ENCODE measurements at places on chromosomes 6 and 20.

DNA sequence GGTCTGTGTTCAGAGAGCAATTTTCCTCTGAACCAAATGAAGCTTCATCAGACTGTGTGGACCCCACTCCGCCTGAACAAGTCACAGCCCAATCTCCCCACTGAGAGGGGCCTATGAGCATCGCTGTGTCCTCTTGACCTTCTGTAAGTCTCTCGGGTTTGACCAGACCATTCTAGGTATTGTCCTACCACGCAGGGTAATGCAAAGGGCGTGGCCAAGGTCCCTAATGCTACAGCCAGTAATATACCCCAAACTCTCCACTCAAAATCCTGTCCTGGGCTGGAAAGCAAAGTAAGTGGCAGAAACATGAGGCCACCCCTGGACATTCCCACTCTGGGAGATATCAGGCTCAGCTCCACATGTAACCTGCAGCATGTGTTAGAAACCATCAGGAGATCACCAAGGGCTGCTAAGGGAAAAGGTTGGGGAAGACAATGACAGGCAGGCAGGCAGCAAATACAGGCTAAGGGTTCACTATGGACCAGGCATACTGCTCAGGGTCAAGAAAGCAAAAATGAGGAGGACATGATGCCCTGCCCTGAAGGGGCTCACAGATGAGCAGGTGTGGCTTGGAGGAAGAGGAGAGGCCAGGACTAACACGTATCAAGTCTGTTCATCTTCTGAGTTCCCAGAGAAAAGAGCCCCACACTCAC lies 33.4 kb downstream of the MRPL14 start:
- DNase-seq, result no peak

GRCh38 chr6:88302769-88303225 lies 136.7 kb upstream of the CNR1 start:
- DNase-seq, result no peak

GRCh38 chr20:48186447-48186846 lies 401.2 kb upstream of the SULF2 start:
- DNase-seq, result no peak

- DNase-seq, result no peak
These were observed 77.2 kb downstream of the CDC5L start for GRCh38 chr6:44464527-44465310.

- DNase-seq, result no peak
These were observed 1.3 kb upstream of the NKAIN2 start for GRCh38 chr6:123802351-123802696.

GRCh38 chr6:158631678-158632537 lies 12.6 kb downstream of the DYNLT1 start:
- DNase-seq, result no peak

GRCh38 chr6:3001773-3002293 lies 2.1 kb downstream of the NQO2 start:
- DNase-seq, result no peak

- no peak for DNase-seq
These were observed 185.8 kb downstream of the TTLL2 start for GRCh38 chr6:167510648-167511047.

DNA sequence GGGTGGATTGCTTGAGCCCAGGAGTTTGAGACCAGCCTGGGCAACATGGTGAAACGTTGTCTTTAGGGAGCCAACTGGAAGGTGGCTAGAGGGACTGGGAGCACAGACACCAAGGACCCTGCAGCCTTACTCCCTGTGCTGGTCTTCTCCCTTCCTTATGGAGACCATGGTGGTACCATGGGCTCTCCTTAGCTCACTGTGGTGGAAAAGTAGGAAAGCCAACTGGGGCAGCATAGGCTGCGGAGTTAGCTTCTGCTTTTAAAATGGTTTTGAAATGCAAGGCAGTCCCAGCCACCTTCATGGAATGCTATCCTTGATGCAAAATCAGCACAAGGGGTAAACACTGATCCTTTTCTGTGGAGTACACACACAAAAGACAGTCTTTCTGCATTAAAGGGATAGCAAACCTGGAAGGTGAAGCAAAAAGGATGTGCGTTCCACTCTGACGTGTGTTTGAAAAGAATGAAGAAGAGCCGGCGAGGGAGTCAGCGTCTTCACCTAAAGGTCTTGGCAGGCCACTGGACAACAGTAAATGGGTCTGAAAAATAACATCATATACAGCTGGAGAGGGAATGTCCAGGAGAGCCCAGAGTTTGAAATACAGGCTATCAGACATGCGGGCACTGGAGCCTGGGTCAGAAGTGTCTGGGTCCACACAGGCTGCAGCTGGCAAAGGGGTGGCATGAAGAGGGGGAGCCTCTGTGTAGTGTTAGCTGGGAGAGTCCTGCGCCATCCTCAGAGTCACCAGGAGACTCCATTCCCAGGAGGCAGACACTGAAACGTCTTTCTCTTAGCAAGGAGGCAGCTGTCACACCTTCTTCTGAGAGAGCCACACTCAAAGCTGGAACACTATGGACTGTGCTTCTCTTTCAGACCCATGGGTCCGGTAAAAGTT lies 58.5 kb downstream of the GPR6 start:
- DNase-seq, result no peak

GRCh38 chr20:37526839-37527637 lies 638 bp downstream of the BLCAP start:
- DNase-seq, result no peak

GRCh38 chr6:122400462-122401089 lies 1.1 kb downstream of the HSF2 start:
- no peak for DNase-seq

DNA sequence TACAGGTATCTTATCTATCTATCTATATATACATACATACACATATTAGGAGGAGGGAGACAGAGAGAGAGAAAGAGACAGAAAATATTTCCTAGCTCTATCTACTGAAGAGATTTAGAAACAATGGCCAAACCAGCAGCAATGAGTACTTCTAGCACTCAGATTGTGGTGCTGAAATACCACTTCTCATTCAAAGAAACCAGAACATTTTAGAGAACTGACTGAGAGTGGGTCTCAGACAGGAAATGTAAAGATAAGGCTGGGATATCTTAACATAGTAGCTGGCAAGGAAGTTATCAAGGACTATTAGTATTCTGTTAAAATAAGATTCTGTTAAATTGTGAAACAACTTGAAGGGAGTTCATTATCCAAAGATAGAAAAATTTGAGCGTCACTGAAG lies 57.0 kb downstream of the DNAAF9 start:
- no peak for DNase-seq

GRCh38 chr20:5133998-5134397 lies 7.2 kb downstream of the CDS2 start:
- DNase-seq, result no peak

- DNase-seq, result no peak
These were observed 2.7 kb upstream of the BTN2A2 start for GRCh38 chr6:26380256-26380655.

- no peak for DNase-seq
These were observed 149.4 kb downstream of the CD24 start for GRCh38 chr6:106825156-106825555.

- DNase-seq, result no peak
These were observed 555.0 kb upstream of the EPHA7 start for GRCh38 chr6:93974332-93974731.

- DNase-seq, result no peak
These were observed at the start of gene RAMACL for GRCh38 chr6:166586424-166587156. Gene RAMACL, minus strand, starts transcription at chr6:166586678. Its CDS starts 201 bp downstream, at chr6:166586477.

- DNase-seq, result no peak
These were observed 48.6 kb downstream of the RALY start for GRCh38 chr20:34042262-34042661.

DNA sequence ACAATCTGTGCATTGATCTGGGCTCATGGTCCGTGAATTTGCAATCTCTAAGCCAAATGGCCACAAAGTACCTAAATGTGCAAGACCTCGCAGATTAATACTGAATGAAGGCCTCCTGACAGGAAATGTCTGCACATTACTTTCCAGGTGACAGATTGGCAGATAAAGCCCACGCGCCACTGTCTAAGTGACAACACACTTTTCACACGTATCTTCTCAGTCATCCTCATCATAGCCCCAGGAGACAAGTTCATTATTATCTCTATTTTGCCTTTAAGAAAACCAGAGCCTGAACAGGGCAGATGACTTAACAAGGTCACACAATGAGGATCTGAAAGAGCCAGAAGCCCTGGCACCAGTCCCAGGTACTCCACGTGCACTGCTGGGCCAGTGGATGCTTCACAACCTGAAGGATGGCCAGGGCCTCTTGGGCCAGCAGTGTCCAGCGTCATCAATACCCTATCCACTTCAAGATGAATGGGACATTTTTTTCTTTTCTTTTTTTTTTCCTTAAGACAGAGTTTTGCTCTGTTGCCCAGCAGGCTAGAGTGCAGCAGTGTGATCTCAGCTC lies 266.3 kb downstream of the PTPRT start:
- no peak for DNase-seq
